Stimulated activated CD4-positive, alpha-beta T cell treated with anti-CD3 and anti-CD28 coated beads, Interleukin-1b, Interleukin-23, amount 100 ng/mL, for 4 hours (primary cell): ENCODE measurements at places on chromosomes 3 and 15.

- DNase-seq = no peak
Measured at GRCh38 chr3:69484507-69485393, 98.9 kb upstream of the FRMD4B start.

DNA sequence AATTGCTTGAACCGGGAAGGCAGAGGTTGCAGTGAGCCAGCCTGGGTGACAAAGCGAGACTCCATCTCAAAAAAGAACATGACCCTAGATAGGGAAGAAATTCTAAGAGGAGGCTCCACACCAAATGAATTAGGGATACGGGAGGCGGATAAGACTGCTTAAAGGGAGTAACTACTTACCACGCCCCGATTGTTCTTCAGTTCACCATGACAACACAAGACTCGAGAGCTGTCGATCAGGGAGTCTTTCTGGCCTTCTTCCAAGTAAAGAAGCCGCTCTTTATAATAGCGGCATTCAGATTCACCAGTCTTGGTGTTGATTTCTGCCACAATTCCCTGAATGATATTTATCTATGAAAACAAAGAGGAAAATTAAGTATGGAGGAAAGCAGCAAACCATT, 53.9 kb upstream of the TASOR start:
- no peak for DNase-seq

- no peak for DNase-seq
Measured at GRCh38 chr15:92021792-92022191, 168.3 kb downstream of the SLCO3A1 start.

GRCh38 chr15:81575436-81576123, 201.6 kb upstream of the TMC3 start:
- DNase-seq = no peak

DNA sequence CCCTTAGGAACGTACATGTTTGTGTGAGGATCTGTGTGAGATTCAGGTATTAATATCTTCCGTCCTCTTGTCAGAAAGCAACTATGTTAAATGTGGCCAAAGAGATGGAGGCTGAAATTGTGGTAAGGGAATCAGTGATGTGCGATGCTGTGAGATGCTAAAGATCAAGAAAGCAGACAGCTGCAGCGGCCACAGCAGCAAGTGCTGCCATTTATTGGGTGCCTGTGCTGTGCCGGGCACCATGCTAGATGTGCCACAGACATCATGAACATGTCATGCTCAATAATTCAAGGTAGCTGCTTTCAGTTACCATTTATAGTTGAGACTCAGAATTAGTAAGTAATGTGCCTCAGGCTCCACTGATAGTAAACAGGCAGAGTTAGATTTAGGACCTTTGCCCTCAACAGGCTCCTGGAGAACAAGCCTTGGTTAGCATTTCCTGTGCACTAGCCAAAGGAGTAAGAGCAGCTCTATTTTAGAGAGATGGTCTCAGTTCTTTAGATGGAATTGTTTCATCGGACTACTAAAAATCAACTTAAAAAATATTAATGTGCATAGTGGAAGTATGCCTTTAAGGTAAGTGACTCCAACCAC, 24.9 kb downstream of the LARS2 start:
- no peak for DNase-seq

DNA sequence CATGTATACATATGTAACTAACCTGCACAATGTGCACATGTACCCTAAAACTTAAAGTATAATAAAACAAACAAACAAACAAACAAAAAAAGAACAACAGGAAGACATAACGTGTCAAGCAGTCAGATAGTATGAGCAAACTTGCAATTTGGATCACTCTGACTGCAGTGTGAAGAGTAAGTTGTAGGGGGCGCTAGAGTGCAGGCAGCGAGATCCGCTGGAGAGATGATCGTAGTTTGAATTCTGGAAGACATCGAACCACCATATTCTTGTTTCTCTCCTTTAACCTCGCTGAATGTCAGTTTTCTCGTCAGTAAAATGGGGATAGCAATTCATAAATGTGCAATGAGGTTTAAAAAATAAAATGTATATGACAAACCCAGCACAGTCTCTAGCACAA, 165.2 kb upstream of the LMCD1 start:
- DNase-seq = no peak

GRCh38 chr15:69145694-69146492, 14.5 kb upstream of the GLCE start:
- no peak for DNase-seq

- DNase-seq = no peak
Measured at GRCh38 chr3:69695443-69695842, 43.8 kb upstream of the MITF start.

DNA sequence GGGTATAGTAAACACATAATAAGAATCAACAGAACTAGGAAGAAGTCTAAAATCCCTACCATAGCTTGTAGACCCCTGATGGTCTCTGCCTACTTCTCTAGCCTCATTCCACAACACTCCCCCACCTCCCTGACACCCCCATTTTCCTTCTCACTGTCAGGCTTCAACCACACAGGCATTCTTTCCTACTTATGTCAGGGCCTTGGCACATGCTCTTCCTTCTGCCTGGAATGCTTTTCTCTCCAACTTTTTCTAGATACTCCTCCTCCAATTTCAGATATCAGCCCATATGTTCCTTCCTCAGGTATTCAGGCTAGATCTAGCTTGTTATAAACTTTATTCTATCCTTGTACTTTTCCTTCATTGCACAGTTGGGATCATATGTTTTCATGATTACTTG, 106.0 kb upstream of the MRPL3 start:
- no peak for DNase-seq

- DNase-seq = no peak
Measured at GRCh38 chr3:11563159-11563864, 80.4 kb downstream of the VGLL4 start.

DNA sequence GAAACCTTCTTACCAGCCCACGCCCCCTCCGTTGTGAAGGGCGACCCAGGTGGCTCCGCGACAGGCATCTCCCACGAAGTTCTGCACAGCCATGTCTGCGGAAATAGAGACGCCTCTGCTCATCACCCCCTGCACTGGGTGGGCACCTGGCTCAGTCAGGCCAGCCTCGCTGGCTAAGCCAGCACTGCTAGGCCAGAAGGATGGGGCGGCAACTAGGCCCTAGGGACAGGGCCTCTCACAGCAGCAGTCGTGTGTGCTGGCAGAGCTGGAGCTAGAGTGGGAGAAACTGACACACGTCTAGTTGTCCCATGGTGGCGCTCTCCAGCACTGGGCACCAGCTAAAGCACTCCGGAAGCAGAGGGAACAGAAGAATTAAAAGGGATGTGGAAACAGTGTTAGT, 12.5 kb upstream of the ZXDC start:
- DNase-seq = no peak

- no peak for DNase-seq
Measured at GRCh38 chr3:187773233-187774184, 28.2 kb upstream of the BCL6 start.

DNA sequence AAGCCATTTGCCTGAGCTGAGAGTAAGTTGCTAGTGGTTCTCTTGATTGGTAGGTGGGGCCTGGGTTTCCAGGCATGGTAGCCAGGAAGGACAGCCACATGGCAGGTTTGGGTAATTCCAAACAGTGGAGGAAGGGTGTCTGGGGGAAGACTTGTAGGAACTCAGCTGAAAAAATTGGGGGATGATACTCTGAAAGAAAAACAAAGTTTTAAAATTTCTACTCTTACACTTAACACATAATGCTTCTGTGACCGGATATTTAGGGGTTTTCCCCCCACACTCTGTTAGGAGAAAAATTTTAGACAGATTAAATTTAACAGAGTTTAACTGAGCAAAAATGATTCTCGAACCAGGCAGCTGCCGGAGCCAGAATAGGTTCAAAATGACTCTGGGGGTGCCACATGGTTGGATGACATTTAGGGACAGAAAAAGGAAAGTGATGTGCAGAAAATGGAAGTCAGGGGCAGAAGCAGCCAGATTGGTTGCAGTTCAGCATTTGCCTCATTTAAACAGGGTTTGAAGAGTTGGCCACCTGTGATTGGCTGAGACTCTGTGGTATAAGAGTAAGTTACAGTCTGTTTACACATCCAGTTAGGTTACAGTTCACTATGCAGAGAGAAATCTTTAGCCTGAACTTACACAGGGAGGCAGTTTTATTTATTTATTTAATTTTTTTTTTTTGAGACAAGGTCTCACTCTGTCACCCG, 8.1 kb downstream of the B2M start:
- DNase-seq = no peak

DNA sequence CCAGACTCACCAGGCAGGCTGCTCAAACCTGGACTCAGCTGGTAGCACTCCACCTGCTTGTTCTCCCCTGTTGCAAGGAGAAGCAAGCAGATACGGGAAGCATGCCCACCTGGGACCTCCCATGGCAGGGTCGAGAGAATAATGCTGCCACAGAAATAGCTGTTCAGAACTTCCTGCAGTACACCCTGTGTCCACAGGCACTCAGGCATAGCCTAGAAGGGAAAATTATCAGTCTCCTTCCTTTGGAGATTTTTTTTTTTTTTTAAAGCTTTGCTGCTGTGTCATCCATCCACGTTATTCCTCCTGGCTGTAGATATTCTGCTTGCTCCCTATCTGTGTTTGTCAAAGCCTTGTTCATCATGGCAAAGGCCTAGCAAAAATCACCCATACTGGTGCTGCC, 32.7 kb upstream of the RPS17 start:
- no peak for DNase-seq

DNA sequence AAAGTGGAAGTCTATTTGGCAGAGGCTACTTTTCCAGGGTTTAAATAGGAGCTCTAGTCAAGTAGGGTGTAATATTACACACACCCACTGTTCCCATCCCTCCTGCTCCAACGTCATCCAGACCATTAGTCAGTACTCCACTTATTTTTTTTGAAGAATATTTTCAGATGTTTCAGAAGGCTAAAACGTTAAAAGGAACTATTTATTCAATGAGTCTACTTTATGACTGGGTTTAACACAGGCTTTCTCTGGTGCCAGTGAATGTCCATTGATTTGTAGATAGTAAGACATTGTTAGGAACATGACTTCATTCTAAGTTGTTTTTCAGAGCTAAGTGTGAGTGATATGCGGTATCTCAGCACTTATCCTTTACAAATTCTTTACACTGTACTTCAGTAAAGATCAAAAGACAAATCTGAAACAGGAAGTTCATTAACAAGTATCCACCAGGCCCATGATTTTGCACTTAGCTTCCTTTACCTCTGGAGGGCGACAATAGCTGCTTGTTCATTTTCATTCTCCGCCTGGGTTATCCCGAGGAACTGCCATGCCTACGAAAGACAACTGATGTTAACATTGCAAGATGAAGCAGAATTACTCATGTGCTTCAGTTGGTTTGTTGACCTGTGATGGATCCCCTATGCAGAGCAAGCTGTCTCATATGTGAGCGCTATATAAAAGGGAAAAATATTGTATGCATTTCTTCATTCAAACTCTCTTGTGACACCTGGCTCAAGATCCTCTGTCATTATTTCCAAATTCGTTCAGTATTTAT, 158.7 kb downstream of the USP13 start:
- DNase-seq = no peak

DNA sequence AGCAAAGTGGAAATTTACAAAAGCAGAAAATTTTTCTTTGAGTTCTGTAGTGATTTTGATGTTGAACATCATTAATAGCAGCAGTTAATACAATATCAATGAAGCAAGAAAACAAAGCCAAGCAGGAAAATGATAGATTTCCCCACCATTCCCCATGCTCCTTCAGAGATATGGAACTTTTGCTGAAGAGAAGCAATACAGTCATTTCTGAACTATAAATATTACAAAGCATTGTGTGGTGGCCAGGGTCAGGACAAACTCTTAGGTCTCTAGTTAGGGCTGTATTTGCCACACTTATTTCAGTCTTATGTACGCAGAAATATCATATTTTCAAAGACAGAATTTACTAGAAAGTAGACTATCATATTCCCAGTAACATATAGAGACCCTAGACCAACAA, 88.8 kb upstream of the P3H2 start:
- no peak for DNase-seq

GRCh38 chr3:11143476-11143875, 10.8 kb upstream of the HRH1 start:
- DNase-seq = no peak

DNA sequence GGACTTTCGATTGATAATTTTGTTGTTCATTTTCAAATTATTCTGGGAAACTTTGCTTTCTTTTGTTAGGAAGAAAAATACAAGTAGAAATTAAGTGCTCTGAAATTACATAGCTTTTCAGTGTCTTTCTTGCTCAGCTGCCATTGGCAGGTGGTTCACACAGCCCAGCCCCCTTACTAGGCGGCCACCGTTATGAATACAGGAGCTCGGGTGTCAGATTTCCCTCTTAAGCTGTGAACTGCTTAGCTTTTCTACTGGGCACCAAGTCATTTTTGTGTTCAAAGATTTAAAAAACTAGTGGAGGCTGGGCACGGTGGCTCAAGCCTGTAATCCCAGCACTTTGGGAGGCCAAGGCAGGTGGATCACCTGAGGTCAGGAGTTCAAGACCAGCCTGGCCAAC, 55.2 kb downstream of the HMG20A start:
- no peak for DNase-seq

DNA sequence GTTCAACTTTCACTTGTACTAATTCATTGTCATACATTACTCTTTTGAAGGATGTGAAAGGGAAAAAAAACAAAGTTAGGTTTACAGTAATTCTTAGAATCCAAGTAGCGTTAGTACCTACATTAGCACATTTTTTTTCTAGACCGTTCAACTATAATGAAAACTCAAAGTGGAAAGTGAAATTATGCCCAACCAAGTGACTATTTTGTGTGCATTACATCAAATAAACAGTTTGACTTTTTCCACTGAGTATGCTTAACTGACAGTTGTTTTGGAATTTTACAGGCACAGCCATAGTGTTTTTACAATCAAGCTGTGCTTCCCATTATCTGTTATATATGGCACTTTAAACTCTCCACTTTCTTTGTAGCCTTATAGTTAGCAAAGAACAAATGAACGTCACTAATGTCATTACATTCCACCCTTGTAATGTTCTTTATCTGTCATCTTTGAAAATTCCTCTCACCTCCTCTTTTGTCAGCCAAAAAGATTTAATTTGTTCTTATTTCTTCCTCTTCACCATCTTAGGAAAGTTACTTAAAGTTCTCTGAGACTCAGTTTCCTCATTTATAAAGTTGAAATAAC, 142.3 kb upstream of the SOX2 start:
- no peak for DNase-seq

DNA sequence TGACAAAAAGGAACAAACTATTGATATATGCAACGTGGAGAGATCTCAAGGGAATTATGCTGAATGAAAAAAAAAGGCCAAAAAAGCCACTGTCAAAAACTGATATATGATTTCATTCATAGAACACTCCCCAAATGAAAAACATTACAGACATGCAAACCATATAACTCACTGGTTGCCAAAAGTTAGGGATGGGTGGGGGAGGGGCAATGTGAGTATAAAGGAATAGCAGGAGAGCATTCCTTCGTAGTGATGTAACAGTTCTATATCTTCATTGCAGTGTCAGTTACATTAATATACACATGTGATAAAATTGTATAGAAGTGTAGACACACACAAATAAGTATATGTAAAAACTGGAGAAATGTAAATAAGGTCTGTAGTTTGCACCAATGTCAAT, 12.2 kb downstream of the GBE1 start:
- DNase-seq = no peak

DNA sequence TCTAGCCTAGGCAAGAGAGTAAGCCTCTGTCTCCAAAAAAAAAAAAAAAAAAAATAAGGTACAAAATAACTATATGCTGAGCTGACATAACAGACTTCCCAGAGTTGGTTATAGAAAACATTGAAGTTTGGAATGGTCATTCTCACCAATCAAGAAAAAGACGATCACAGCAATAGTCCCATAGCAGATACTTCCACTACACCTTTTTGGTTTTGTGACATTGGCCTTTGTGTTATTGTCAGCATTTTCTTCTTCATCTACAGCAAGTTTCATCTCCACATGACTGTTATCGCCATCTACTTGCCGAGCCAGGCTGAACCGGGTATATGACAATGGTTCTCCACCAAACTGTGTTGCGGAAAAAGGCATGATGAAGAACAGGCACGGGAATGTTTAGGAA, 6.9 kb downstream of the TFRC start:
- no peak for DNase-seq
